ENCODE measurements at places on chromosomes 11 and 22.

GRCh38 chr11:112580864-112581263 is 320.2 kb upstream of the PLET1 start:
- no peak for DNase-seq

DNA sequence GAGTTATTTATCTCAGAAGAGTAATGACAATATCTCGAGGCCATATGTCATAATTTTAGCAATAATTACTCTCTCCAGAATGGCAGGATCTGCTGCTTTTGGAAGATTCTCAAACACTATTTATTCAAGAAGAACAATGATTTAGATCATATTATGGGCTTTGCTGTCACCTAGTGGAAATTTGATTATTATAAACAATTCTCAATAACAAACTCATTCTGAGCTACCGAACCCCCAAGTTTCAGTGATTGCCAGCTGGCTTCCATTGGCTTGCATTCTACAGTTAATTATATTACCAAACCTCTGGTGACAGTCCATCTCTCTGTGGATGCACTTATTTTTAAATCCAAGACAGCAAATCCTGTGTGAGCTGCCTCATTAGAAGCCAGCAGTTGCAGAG is 27.9 kb upstream of the SLC36A4 start:
- DNase-seq, result peak; percentile 70

- DNase-seq, result no peak
These were observed 43.9 kb downstream of the GRIK4 start for GRCh38 chr11:120555433-120555773.

GRCh38 chr11:64001484-64002420 is 15.5 kb downstream of the OTUB1 start:
- DNase-seq, result no peak

- DNase-seq, result no peak
These were observed 23.9 kb upstream of the KDM2A start for GRCh38 chr11:67095214-67095507.

DNA sequence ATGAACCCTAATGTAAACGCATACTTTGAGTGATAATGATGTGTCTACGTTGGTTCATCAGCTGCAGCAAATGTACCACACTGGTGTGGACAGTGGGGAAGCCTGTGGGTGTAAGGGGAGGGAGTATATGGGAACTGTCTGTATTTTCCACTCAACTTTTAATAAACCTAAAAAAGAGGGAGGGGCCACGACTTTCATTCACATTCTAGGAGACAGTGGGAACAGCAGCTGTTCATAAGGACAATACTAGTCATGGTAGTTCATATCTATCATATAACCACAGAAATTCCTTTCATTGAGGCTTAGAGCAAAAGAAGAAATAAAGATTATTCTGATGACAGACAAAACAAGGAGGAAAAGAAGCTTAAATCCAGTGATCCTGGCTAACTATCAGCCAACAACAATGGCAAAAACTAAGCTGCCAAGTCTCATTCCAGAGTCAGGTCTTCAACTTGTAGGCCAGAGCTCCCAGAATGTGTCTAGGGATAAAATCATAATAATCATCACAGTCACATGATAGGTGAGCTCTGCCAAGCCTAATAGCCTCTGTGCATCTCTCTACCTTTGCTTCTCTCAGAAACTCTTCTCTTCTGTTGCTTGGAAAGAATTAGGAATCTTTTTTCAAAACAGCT is 59.4 kb upstream of the CHRM4 start:
- DNase-seq, result no peak

- DNase-seq, result no peak
These were observed 2.4 kb downstream of the RTL6 start for GRCh38 chr22:44495629-44496028.

DNA sequence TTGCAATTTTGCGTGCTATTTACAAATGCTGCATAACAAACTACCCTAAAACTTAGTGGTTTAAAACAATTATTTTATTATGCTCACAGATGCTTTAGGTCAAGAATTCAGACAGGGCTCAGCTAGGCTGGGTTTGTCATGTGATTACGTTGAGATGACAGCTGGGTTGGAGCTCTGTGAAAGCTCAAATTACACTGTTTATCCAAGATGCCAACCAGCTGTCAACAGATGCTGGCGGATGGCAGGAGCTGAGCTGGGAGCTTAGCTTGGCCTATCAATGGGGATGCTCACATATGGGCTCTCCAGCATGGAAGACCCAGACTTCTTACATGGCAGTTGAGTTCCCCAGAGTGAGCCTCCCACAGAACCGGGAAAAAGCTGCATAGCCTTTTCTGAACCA is 62.7 kb downstream of the STK33 start:
- peak; percentile 72 for DNase-seq

DNA sequence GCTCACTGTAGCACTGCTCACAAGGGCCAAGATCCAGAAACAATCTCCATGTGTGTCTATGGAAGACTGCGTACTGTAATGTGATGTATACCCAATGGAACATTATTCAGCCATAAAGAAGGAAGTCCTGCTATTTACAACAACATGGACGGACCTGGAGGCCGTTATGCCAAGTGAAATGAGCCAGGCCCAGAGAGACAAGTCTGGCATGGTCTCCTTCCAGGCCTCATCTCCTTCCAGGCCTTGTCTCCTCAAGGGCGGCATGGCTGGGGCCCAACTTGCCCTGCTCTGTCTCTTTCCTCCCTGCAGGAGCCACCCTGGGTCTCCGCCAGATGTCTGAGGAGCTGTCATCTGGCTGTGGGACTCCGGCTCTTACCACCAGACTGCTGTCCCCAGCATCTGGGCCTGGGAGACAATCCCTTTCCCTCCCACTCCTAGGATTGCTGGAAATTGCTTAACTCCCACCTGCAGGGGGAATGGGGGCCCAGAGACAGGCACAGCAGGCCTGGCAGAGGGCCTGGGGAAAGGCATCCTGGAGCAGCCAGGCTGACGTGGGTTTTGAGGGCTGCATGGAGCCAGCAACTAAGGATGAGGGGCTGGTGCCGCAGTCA is 1326.6 kb downstream of the TBC1D22A start:
- DNase-seq, result peak; percentile 84

- no peak for DNase-seq
These were observed 8.6 kb upstream of the CD3E start for GRCh38 chr11:118295815-118296454.

DNA sequence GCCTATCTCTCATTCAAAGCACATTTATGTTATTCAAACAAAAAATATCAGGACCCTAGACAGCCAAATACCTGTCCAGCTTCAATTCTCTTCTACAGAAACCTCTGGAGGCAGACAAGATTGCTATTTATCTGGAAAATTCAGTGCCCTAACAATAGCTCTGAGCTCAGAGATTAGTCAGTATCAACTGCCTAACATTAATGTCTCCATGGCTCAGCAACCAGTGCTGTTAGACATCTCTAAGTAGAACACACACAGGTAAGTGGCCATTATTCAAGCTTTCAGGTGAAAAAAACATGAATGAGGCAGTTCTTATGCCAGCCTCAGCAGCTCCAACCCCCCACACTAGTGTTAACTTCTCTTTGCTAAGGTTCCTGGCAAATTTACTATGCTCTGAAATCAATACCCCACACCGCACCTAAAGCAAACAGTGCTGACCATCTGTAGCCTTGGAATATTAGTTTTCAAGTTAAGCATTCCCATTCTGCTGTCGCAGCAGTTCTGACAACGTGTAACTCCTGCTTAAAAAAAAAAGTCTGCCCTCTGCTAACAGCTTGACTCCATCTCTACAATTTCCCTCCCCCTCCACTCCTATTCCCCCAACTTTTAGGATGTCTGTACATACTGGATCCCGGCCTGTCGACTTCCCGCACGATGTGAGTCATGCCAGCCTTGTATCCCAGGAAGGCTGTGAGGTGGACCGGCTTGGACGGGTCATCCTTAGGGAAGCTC is 1.5 kb downstream of the RPL3 start:
- DNase-seq, result no peak
